NCI-H2081 treated with DMSO at 0.1 percent for 48 hours (cell line): ENCODE measurements at places on chromosomes 2 and 18.

- DNase-seq: no peak
Observed at GRCh38 chr2:237451643-237452469, 35.2 kb upstream of the MLPH start.

GRCh38 chr2:20215183-20216040, 9.5 kb downstream of the SDC1 start:
- DNase-seq: no peak

- no peak for DNase-seq
Observed at GRCh38 chr2:236731767-236732580, 162.3 kb downstream of the ACKR3 start.

- no peak for DNase-seq
Observed at GRCh38 chr2:150168595-150169236, 318.8 kb downstream of the RND3 start.

DNA sequence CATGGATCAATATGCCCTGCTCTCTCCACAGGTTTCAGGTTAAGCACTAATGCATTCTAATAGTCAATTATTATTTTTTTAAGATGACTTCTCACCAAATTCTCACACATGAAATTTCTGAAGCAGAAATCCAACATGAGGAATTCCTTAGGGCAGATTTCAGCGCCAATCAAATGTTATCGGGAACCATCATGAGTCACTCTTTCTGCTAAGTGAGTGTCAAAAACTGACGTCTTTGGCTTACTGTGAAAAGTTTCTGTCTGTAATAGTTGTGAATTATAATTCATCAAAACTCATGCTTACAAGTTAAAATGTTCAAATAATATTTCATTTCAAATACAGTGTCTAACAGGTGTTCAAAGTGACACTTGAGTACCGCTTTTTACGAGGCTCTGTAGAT, 1038.6 kb downstream of the SOCS6 start:
- DNase-seq: no peak

GRCh38 chr2:159982270-159982669, 80.1 kb downstream of the PLA2R1 start:
- DNase-seq: no peak
